ENCODE measurements at places on chromosomes 12 and 14.

DNA sequence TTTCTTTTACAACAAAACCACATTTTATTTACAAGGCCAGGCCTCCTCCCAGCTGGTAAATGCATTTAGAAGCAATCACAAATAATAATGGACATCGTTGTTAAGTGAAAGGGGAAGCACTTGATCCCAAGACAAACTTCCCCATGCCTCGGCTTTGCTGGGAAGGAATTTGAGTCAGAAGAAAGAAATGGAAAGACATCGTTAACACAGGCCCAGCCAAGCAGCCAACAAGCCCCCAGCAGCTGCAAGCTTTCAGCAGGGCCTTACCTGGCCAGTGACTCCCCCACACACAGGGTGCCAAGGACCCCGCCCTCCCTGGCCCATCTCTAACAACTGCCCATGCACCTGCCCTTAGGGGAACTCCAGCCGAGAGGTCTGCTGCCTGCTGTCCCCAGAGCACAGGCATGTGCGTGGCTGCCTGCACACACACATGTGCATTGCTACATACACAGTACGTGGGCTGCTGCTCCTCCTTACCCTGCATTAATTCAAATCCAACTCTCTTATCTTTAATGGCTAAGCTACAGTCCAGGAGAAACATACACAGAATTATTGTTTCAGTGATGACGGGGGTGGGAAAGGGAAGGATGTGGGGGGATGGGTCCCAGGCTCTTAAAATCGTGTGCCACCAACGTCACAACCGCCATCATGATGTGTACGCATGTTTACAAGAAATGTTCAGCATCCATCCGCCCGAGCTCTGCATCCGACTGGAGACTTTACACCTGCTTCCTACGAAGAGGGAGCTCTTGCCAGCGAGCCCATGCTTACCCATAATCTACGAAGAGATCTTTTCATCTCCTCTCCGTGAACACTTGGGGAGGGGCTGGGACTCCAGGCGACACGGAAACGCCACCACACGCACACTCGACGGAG is 9.8 kb downstream of the BCL11B start:
- DNase-seq: no peak

DNA sequence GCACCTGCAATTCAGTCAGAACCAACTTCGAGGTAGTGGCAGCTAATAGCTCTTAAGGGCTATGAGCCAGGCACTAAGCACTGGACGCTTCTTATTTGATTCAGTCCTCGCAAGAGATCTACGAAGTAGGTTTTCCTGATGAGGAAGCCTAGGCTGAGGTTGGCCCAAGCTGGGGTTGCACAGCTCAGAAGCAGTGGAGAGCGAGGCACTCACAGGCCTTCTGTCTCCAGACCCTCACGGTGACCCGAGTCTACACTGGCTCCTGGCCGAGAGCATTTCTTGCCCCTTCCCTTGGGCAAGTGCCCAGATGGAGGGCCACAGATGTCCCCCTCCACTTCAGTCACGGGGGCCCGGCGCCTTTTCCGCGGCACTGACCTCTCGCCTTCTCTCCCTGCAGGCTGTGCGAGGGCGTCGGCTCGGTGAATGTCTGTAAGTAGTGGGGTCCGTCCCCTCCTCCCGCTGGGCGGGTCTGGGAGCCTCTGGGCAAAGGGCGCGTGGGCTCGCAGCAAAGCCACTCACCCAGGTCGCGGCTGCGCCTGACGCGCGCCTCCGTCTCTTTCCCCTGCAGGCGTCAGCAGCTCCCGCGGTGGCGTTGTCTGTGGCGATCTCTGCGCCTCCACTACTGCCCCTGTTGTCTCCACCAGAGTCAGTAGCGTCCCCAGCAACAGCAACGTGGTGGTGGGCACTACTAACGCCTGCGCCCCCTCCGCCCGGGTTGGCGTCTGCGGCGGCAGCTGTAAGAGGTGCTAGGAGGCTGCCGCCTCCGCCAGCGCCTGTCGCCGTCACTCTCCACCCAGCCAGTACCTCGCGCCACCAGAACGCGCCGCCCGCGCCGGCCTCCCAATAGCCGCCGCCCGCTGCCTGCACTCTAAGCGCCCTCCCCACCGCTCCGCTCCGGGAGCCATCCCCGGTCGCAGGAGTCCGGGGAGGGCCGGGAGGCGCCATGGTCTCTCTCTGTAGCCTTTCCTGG is 13.1 kb downstream of the KRT83 start:
- DNase-seq: peak; percentile 68

GRCh38 chr12:121781998-121782979 is 11.2 kb downstream of the RHOF start:
- no peak for DNase-seq

- DNase-seq: no peak
These were observed 45.8 kb downstream of the ETNK1 start for GRCh38 chr12:22670762-22671161.

DNA sequence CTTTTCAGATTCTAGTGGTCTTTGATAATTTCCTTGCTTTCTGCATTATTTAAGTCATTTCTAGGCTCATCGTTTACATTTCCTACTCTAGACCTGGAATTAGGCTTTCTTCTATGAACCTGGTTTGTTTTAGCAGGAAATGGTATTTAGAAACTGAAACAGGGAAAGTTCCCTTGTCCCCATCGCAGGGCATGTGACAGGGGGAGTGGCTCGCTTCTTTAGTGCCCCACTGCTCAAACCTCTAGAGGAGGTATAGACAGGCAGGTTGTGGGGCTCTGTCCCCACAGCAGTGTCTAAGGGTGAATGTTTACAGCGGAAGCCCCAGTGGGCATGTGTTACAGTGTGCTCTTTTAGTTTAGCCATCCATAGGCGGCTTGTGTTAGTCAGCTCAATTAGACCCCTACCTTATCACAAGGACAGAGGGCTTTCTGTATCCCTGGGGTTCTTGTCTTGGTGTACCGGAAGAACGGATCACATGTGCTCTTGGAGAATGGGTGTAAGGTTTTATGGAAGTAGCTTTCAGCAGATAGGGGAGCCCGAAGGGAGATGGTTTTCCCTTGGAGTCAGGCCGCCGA is 25.0 kb downstream of the IFT81 start:
- no peak for DNase-seq

DNA sequence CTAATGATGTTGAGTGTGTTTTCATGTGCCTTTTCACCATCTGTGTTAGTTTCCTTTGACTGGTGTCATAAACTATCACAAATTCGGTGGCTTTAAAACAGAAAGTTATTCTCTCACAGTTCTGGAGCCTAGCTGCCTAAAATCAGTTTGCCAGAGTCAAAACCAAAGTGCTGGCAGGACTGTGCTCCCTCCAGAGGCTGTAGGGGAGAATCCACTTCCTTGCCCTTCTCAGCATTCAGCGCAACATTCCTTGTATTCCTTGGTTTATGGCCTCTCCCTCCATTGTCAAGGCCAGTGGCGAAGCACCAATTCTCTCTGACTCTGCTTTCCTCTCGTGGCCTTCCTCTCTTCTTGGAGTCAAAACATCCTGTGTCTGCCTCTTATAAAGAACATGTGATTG is 174.2 kb upstream of the PDE3A start:
- DNase-seq: no peak

DNA sequence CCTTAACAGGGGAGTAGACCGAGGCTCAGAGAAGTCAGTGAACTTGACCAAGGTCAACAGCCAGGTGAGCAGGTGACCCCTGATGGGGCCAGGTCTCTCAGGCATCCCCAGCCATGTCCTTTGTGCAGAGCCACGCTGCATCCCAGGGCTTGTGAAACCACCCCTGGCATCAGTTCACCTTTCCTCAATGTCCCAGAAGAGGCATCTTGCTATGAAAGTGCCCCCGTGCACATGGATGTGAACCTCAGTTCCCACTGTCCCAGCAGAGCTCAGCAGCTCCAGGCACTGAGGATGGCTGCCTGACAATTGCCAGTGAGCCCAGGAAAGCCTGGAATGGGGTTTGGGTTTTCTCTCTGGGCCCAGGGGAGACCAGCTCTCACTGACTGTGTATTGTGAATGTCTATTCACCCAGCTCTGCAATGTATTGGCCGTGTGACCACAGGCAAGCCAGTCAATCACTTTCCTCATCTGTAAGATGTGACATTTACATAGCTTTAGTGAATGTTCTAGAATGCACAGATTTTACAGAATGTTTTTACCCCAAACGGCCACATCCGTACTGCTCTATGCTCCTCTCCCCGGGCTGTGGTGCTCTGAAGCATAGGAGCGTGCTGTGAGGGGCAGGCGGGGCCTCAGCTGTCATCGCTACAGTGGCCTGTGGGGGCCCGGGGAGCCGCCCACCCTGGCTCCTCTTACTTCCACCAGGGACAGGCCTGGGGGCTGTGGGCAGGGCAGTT is 4.9 kb downstream of the CACNA2D4 start:
- DNase-seq: peak; percentile 5

DNA sequence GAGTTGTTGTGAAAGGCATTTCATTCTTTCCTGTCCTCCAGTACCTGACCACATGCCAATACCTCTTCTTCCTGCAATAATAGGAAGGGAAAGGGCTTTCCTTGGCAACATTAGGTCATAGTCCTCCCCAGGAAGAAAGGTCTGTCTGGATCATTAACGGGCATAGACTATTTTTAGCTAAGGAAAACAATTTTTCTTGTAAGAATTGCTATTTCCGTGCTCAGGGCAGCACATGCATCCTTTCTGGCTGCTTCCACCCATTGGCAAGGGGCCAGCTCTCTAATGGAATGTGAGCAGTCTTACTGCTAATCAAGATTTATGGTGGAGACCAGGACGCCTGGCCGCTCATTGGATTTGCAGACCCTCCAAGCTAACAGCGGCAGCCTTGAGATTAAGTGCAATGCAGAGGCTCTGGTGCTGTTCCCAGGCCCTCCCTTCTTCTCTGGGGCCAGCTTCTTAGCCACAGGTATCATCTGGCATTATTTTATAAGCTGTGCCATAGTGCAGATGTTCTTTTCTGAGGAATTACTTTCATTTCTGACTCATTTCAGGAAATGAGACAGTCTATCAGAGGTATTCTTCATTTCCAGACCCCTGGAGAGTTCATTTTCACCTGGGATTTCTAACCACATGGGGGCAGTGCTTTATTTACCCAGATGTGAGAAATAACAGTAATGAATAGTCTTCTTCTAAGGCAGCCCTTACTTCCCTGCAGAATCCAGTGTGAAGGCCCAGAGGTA is 52.9 kb downstream of the ANO6 start:
- no peak for DNase-seq

- no peak for DNase-seq
These were observed 34.9 kb upstream of the JDP2 start for GRCh38 chr14:75392686-75393641.

DNA sequence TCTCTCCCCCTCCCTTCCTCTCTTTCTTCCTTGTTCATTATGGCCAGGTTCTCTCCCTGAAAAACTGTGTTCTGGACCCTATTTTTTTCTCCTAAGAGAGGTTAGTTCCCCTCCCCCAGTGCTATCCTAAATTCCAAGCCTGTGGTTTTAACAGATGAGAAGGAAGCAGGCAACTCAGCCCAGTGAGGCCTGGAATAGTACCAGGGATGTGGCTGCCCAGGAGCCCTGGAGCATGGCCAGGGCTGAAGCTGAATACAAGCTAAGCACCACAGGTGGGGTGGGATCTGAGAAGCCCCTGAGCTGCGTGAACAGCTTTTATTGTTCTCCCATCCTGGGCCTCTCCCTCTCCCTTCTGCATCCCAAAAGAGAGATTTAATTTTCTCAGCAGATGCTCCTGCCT is 1581.3 kb upstream of the TMEM132C start:
- DNase-seq: no peak

- no peak for DNase-seq
These were observed 547 bp downstream of the CNTN1 start for GRCh38 chr12:40692765-40693206.

DNA sequence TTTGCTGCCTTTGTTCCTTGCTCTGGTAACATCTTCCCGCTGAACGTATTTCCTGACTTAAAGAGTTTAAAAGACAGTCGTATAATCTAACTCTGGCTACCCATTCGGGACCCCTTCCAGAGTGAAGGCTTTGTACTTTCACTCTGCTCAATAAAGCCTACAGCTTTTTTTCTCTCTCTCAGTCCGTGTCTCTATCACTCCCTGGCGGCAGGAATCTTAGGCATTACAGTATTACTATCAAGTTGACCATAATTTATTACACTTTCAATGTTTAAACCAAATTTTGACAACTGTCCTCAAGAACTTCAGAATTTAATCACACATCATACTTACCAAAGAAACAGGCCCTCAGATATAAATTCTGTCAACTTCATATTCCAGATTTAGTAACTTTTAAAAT is 967.9 kb downstream of the FSCB start:
- DNase-seq: peak; percentile 4

DNA sequence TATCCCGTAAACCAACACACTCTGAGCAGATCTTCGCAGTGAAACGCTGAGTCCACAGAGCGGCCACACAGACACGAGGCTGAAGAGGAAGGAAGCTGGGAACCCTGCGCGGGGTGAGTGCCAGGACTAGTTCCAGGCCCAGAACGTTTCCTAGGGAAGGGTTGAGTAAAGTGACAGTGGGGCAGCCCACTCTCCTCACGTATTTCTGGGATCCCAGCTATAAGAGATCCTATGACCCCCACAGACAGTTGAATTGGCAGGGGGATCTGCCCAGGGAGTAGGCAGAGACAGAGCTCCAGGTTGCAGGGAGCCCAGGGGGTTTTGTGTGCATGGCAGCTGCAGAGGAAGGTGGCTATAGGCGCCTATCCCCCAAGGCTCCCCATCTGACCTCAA is 51.1 kb downstream of the GTF2A1 start:
- DNase-seq: peak; percentile 10

DNA sequence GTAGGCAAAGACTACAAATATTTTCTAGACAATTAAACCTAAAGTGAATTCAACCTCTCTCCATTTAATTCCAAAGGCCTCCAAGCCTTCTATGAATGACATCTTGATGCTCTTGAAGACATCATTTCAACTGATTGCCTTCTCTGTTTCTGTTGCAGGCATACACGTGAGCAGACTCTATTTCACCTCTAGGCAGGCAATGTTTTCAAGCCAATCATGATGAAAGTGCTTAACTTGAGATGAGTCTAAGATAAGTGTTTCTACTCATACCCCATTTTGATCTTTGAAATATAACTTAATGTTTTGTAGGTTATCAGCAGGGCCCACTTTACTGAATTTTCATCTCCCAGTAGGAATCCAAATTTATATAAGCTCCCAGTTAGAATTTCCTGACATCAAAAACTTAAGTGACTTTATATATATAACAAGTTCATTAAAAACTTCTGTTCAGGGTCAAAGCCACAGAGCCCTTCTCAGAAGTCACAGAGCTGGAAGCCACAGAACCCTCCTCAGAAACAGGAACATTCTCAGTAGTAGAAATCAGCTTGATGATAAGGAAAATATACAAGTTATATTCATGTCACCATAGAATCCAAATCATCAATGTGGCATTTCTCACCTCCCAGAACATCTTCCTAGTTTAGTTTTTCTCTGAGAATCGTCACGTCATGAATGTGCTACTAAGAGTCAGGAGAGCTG is 108.5 kb downstream of the PHLDA1 start:
- DNase-seq: no peak

DNA sequence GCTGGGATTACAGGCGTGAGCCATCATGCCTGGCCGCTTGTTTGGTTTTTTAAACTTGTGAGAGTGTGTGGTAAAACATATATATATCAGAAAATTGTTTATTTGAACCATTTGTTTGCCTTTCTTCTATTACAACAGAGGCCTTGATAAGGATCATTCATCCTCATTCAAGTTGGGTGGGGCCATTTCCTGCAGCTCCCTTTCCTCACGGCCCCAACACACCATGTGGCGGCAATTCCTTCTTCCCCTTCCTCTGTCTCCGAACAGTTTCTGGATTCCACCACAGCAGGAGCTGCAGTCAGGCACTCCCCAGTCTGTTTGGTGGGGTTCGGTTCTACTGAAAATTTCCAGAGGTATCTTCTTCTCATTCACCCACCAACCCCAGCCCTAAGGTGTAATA is 42.0 kb upstream of the RASSF3 start:
- DNase-seq: no peak

Measured in HuH-7 (cell line).